ENCODE measurements at places on chromosomes 4 and X.

DNA sequence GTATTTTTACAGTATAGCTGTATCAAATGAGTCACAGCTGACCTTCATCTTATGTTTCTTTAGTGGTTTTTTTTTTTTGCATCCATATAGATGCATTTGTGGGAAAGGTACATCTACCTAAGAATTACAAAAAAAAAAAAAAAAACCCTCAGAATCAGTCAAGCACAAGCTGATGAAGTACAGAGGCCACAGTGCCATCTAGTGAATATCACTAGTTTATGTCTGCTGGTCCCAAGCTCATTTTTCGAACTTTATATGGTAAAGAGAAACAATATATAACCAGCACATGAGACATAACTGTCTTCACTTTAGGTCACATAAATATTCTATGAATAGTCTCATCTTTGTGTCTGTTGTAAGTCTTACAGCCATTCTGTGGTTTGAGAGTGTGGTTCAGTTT lies 220.1 kb downstream of the DLG3 start:
- no peaks in the 10 kb centered on the region for H3K4me1 ChIP-seq
- H3K27me3 ChIP-seq = no peaks in the 10 kb centered on the region
- peak; percentile 8 for DNase-seq
- H3K4me3 ChIP-seq = no peak overlapping the region
- H3K36me3 ChIP-seq = no peaks in the 10 kb centered on the region
- no peak overlapping the region for H3K27ac ChIP-seq

GRCh38 chr4:70855464-70855863 lies 15.8 kb upstream of the GRSF1 start:
- H3K27me3 ChIP-seq = no peaks in the 10 kb centered on the region
- H3K4me3 ChIP-seq = no peak overlapping the region
- H3K36me3 ChIP-seq = no peaks in the 10 kb centered on the region
- DNase-seq = peak; percentile 51
- H3K4me1 ChIP-seq = no peaks in the 10 kb centered on the region

DNA sequence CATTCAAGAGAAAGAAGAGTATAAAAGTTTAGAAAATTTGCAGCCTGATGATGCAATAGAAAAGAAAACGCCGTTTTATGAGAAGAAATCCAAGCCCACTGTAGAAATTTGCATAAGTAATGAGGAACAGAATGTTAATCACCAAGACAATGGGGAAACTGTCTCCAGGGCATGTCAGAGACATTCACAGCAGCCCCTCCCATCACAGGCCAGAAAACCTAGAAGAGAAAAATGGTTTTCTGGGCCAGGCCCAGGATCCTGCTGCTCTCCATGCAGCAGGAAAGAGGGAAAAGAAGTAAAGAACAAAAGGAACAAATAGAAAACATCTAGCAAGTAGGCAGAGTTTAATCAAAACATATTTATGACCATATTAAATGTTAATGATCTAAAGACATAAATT lies 119.0 kb downstream of the ANKRD50 start:
- no peak overlapping the region for H3K4me3 ChIP-seq
- H3K4me1 ChIP-seq = no peaks in the 10 kb centered on the region
- no peak for DNase-seq
- no peaks in the 10 kb centered on the region for H3K27me3 ChIP-seq

GRCh38 chr4:176638992-176639391 lies 153.7 kb downstream of the VEGFC start:
- H3K4me1 ChIP-seq = no peaks in the 10 kb centered on the region
- H3K4me3 ChIP-seq = no peak overlapping the region
- DNase-seq = no peak
- H3K27ac ChIP-seq = no peak overlapping the region
- no peaks in the 10 kb centered on the region for H3K27me3 ChIP-seq
